Fibroblast of mammary gland (primary cell): ENCODE measurements at places on chromosomes 3 and 15.

- DNase-seq: no peak
Observed at GRCh38 chr3:21791356-21791755, 40.3 kb upstream of the ZNF385D start.

DNA sequence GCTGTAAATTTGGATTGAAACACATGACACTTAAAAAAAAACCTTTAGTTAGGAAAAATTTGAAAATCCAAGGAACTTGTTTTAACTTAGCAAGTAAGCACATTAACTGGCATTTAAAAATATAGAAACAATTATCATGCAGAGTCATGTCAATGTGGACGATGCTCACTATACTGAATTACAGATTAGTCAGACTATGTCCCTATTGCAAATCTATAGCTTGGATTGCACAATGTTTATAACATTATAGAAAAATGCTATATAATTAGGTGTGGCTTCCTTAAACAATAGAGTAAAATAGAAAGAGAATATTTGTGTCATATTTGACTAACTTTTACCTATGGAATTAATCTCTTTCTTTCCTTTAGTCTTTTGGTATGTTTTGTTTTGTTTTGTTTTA lies 48.4 kb upstream of the TUSC7 start:
- DNase-seq: no peak

GRCh38 chr15:37100109-37100965 lies at the start of gene MEIS2:
TSS of gene MEIS2 (minus strand) at chr15:37100549. CDS start at chr15:37099466, 1,083 bp downstream.
- peak; percentile 94 for DNase-seq

DNA sequence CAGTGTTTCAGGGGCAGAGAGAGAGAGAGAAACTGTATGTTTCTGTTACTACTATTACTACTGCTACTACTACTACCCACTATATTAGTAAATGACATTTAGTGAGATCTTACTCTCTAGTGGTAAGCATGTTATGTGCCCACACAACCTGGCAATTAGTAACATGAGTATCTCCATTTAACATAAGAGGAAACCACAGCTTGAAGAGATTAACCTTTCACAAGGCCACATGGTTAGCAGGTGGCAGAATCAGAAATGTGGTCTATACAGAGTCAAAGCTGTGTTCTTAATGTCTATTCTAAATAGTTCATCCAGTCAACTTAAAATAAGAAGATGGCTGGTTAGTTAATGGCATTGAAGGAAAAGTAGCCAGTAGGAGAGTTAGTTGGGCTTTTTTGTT lies 961.6 kb downstream of the MCTP2 start:
- DNase-seq: peak; percentile 11

GRCh38 chr3:109175411-109175810 lies 38.9 kb downstream of the C3orf85 start:
- no peak for DNase-seq

GRCh38 chr3:51384726-51385473 lies at the start of gene MANF:
TSS of gene MANF (plus strand) at chr3:51385291. CDS start at chr3:51385343, 52 bp downstream.
- peak; percentile 96 for DNase-seq

DNA sequence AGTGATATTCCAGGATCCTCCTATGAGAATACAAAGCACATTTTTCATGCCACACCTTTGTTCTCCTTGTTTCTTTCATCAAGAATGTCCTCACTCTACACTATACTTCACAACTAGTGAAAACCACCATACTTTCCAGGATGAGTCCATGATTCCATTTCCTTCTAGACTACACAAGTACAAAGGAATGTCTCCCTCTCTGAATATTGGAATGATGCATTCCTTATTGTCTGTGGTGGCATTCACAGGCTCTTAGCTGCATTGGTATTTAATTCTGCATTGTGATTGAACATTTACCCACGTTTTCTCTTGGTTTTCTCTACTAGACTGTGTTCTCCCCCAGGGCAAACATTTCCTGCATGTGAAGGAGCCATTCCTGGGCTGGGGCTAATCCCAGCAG lies 217.5 kb downstream of the RAP2B start:
- DNase-seq: no peak

GRCh38 chr3:19046440-19046839 lies 101.9 kb upstream of the KCNH8 start:
- DNase-seq: peak; percentile 0

DNA sequence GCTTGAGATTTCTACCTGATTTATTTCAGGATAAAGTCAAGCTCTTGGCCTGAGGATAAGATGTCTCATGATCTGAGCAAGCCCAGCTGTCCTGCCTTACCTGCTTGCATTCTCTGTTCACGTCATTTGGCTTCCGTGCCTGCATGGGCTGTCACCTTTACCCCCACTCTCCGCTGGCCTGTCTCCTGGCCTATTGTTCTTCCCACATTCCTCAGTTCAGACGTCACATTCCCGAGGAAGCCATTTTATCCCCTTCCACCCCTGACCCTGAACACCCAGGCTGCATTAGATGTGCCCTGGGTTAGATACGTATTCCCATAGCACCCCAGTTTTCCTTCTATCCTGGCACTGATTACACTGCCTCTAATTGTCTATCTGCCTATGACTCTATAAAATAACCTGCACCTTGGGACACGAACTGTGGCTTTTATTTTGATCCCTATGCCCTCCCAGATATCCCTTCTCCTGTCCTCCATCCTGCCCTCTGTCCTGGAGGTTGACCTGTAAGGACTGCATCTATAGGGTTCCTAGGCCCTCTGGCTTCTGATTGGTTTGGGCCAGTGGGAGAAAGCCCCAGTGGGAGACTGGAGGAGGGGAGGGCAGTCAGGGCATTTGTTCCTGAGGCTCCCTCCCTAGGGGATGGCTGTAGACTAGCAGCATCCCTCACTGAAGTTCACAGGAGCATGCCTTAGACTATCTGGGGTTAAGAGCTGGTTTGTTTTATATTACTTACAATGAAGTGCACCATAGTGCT lies 19.2 kb upstream of the UBE2Q2 start:
- DNase-seq: no peak

DNA sequence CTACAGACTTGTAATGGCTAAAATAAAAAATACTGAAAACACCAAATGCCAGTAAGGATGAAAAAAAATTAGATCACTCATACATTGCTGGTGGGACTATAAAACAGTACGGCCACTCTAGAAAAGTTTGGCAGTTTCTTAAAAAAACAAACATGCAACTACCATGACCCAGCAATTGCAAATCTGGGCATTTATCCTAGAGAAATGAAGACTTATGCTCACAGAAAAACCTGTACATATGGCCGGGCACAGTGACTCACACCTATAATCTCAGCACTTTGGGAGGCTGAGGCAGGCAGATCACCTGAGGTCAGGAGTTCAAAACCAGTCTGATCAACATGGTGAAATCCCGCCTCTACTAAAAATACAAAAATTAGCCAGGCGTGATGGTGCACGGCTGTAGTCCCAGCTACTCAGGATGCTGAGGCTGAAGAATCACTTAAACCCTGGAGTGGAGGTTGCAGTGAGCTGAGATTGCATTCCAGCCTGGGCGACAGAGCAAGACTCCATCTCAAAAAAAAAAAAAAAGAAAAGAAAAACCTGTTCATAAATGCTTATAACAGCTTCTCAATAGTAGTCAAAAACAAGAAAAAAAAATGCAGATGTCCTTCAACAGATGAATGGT lies 5.6 kb downstream of the TP53BP1 start:
- no peak for DNase-seq

DNA sequence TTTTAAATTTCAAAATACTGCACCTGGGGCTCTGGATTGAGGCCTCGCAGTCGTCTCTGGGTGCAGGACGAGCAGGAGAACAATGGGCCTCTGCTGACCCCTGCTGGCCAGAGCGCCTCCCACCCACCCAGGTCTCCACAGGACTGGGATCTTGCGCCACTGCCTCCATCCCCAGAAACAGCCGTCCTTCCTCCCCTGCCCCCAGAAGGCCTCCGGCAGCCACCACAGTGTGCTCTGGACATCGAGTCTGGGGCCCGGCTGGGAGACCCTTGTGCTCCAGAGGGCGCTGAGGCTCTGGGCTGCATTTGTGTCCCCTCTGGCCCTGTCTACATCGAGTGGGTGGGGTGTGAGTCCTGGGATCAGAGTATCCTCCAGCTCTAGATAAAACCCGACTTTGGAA lies 6.7 kb upstream of the ACSBG1 start:
- peak; percentile 65 for DNase-seq

DNA sequence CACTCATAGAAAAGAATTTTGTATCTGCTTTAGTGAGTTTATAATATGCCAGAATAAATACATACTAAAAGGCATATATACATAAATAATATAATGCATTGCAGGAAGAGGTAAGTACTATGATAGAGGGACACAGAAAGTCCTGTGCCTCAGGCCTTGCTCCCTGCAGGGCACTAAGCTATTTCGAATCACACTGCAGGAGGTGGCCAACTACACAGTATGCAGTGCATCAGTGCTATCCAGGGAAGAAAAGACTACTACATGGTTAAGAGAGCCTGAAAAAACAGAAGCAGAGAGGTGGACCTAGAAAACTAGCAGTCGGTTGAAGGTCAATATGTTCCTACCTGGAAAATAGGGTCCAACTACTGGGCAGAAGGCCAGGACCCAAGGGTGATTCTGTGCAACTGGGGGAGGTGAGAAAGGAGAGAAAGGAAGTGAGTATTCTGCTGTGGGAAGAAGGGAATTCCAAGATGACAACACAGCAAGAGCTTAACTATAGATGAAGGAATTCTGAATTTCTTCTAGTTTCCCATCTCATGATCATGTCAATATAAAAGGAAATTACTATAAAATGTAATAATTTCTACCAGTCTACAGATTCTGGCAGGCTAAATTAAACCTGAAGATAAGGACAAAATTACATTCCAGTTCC lies 218.0 kb downstream of the ZBTB20 start:
- DNase-seq: peak; percentile 7

- DNase-seq: peak; percentile 81
Observed at GRCh38 chr15:78047761-78048627, 29.5 kb downstream of the TBC1D2B start.

GRCh38 chr3:120615847-120616609 lies 19.9 kb downstream of the NDUFB4 start:
- DNase-seq: peak; percentile 80

GRCh38 chr15:38030609-38031008 lies 96.2 kb downstream of the TMCO5A start:
- no peak for DNase-seq

DNA sequence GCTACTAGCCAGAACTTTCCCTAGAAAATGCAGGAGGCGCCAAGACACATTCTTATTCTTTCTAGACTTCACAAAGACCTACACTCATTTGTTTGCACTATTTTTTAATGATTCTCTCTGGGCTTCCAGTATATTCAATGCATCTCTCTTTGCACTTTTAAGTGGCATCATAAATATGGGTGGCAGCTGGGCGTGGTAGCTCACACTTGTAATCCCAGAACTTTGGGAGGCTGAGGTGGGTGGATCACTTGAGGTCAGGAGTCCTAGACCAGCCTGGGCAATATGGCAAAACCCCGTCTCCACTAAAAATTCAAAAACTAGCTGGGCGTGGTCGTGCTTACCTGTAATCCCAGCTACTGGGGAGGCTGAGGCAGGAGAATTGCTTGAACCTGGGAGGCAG lies 5.6 kb upstream of the GCNT3 start:
- no peak for DNase-seq

GRCh38 chr3:111667621-111668239 lies 72.6 kb upstream of the ZBED2 start:
- peak; percentile 33 for DNase-seq

DNA sequence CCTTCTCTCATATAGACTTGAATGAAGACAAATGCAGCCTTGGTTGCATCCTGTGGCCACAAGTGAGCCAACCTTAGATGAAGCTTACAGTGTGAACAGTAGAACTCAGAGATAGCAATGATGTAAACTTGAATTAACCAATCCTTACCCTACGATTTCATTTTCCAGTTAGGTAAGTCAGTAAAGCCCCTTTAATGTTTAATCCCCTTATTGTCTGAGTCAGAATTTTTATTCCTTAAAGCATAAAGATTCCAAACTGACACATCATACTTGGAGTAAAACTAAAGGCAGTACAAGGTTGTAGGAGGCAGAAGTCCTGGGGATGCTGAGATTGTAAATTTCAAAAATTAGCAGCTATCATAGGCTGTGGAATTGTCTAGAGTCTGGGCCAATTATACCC lies 507.8 kb upstream of the DPH6 start:
- no peak for DNase-seq

GRCh38 chr15:65732698-65733097 lies 59.4 kb downstream of the DENND4A start:
- peak; percentile 15 for DNase-seq

DNA sequence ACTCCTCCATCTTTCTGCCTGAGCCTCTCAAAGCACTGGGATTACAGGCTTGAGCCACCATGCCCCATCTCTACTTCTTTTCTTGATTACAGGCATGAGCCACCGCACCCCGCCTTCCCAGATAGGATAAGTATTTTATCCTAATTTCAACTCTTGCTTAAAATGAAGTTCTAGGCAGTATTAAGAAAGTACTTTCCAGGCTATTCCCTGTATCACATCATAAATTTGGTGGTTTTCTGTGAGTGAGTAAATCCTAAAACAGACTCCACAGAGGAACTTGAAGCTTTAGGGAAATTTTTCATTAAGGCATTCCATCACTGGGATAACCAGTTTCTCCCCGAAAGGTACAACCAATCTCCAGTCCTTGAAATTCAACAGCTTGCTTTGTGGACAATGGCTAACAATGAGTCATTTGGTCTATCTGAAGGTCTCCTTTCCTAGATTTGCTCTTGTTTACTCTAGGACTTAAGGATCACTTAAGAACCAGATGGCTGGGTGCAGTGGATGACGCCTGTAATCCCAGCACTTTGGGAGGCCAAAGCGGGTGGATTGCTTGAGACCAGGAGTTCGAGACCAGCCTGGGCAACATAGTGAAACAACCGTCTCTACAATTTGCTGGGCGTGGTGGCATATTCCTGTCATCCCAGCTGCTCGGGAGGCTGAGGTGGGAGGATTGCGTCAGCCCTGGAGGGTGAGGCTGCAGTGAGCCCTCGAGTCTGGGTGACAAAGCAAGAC lies 49.7 kb upstream of the SKIL start:
- DNase-seq: peak; percentile 21

DNA sequence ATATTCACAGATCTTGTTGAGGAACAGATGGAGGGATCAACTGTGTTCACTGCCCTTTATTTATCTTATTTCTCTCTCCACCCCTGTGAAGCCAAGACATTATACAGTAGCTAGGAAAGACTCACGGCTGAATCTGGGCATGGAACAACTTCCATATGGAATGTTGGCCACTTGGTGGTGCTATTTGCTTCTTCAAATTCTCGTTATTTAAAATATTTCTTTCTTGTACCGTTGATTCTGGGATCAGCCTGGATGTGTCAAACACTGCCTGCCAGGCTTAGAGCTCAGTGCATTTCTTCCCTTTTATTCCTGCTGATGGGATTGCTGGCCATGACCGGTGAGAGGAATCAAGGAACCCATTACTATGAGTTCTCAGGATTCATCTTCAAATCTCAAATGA lies 17.5 kb upstream of the GASK1A start:
- peak; percentile 69 for DNase-seq
